ENCODE measurements at places on chromosomes 1 and 21.

GRCh38 chr1:45221716-45222115, 15.3 kb upstream of the ZSWIM5 start:
- no peak for DNase-seq

GRCh38 chr1:221868593-221869303, 126.9 kb upstream of the DUSP10 start:
- DNase-seq: no peak

GRCh38 chr1:206023695-206024094, at the start of gene CTSE:
Gene CTSE (minus strand): TSS chr1:206023895. CDS start chr1:206023791, 104 bp downstream.
- no peak for DNase-seq

- DNase-seq: no peak
Measured at GRCh38 chr1:215287362-215287761, 204.8 kb downstream of the KCNK2 start.

GRCh38 chr1:166915042-166915441, 39.0 kb upstream of the TADA1 start:
- DNase-seq: no peak

DNA sequence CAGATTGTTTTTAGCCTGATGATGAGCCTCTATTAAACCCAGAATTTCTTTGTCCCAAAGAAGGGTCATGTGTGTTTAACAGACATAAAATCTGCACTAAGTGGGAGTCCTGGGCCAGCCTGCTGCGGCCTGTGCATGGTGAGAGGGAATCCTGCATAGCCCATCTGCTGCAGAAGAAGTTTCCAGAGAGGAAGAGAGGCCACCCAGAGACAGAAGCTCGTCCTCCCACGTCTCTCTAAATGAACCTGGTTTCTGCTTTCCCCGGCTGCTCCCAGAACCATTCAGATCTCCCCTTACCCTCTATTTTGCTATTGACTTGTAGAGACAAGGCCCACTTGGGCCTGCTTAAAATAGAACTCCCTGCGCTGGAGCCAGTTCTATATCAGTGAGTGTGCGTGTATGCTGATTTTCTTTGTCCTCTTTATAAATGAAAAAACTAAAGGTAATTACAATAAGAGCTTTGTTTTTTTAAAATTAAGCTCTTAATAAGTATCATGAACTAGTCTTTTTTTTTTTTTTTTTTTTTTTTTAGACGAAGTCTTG, 142.8 kb upstream of the RAB4A start:
- no peak for DNase-seq

DNA sequence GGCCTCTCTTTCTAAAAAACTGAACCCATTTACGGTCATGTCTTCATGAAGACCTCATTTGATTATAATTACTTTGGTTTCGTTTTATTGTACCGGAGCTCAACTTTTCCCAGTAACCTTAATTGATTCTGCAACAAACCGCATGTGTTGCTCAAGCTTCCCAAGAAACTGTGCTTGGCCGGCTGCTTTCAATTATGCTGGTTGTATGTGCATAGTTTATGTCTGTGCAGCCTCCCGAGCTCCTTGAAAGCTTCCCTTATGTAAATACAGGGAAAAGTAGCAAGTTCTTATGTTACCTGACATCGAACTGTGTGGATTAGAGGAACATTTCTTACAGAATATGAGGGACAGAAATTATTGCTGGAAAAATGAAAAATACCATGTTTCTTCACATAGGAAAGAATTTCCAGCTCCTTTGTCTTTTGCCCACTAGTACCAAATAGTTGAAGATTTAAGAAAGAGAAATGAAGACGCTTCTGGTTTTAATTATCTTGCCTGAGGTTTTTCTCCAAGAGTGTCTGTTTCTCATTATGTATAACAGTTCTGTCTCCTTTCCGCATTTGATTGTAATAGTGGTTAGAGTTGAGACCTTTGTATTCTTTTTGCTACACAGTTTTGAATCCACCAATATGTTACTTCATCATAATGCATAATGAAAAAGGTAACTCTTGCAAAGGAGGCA, 2.1 kb downstream of the VCAM1 start:
- DNase-seq: no peak

DNA sequence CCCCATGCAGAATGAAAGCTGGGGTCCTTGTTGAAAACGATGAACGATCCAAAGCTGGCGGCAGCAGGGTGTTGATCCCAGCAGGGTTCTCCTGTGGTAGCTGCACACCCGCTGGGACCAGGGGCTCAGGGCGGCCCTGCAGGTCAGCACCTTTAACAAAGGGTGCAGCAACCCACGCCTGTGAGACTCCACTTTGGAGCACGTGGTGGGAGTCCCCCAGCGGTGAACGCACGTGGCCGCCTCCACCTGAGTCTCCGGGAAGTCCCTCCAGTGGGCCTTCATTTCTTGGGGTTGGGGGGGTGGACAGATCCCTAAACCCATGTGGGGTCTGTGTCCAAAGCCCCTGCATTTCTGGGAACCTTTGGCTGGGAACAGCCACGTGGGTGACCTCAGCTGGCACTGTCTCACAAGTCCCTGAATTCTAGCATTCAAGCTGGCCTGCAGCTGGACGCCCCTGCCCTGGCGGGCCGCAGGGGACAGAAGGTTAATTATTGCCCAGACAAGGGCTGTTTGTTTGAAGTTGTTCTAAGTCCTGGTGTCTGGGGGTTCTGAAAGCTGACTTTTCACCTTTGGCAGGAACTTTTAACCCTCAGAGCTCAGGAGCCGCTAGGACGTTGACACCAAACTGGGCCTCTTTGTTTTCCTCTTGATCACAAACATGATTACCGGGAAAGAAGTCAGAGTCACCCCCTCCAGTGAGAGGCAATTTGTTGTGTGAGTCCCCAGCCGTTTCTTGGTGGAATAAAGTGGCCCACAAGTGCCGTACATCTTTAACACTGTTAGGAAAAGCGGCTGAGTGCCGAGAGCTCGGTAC, 64.5 kb downstream of the COL18A1 start:
- no peak for DNase-seq

GRCh38 chr1:86778569-86779239, 74.3 kb downstream of the SH3GLB1 start:
- DNase-seq: no peak

GRCh38 chr1:79588719-79589118, 582.2 kb upstream of the ADGRL4 start:
- no peak for DNase-seq

DNA sequence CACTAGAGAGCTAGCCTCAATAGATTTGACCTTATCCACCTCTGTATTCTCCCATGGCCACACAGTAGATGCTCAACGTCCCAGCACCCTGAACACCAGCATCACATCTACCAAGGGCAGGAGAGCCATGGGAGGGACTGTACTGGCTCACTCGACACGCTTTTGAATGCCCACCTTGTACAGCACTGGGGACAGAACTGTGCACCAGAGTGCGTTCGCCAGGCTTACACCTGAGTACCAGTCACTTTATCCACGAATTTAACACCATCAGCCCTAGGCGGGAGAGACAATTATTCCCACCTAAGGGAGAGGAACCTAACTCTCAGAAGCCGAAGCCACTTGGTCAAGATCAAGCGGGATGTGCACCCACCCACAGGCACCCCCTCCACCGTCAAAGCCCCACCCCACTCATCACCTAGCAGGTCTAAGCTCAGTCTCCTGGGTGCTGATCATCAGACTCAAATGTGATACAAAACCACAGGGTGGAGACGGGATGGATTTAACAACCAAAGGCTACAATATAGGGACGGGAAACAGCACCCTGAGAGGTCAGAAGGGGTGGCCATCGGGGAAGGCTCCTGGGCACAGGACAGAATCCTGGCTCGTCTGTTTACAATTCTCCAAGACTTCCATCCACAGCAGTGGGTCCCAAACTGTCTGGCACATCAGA, 110.5 kb downstream of the GLIS1 start:
- DNase-seq: no peak

GRCh38 chr1:165570078-165570477, 26.3 kb downstream of the LRRC52 start:
- no peak for DNase-seq
